ENCODE measurements at places on chromosomes 3 and 15.

DNA sequence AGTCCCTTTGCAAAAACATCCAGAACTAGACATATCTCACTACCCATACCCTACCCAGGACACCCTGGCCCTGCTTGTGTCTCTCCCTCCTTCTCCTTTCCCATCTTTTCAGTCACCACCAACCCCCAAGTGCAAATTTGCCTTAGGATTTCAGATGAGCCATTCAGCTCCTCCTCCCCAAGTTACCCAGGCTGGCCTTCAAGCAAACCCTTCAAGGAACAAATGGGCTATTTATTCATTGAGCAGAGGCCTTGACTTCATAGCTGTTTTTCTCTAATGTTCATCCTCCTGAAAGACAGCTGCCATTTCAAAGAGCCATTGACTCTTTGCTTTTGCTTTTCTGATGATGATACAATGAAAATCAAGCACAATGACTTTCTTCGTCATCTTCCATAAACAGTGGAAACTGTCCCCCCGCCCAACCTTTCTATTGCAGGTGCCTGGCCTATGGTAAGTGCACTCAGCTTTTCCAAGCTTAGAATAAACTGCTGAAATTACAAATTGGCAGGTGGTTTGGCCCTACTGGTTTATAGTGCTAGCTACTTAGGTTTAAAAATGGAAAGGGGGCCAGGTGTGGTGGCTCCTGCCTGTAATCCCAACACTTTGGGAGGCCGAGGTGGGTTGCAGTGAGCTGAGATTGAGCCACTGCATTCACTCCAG is 26.1 kb upstream of the KLHL6 start:
- DNase-seq, result no peak

DNA sequence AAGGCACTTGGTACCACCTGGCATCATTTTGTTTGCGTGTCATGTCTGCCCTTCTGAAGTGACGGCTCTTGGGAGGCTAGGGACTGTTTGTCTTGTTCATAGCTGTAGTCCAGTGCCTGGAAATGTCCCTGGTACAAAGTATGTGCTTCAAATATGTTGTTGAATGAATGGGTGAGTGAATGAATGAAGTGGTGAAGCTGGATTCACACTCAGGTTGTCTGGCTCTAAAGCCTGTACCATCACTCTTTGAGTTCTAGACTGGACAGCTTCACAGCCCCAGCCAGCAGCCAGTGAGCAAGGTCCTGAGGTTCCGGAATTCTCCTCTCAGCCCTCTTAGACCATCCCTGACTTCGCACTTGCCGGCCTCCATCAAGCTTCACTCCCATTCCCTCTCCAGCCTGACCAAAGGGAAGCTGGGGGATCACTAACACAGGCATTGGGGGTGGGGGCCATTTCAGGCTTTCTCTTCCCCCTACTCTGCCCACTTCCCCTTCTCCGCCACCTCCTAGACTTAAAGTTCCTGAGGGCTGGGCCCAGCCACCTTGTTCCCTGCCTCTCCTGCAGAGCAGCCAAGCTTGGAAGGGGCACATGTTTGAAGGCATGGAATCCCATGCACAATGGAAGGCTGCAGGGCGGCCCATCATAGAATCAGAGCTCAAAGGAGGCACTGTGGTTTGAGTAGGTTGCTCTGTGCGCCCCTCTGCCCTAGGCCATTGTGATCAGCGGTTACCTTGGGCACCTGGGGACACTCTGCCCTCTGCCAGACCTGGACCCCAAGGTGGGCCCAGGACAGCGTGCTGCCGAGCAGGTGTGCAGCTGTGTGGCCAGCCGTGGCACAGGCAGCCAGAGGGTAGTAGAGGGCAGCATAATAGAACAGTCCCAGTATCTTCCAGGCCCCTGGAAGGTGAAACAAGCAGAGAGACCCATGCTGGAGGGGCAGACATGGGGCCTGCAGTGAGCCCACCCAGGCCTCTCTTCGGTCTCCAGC is 7.7 kb downstream of the STRA6 start:
- DNase-seq, result no peak

DNA sequence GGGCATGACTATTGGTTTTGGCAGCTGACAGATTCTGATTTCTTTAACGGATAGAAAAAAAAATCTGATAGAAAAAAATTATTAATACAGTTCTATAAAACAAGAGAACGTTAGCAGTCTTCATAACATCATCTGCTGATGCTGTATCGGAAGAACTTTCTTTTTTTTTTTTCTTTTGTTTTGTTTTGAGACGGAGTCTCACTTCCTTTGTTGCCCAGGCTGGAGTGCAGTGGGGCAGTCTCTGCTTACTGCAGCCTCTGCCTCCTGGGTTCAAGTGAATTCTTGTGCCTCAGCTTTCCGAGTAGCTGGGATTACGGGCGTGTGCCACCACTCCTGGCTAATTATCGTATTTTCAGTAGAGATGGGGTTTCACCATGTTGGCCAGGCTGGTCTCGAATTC is 271.2 kb upstream of the DPPA4 start:
- no peak for DNase-seq

GRCh38 chr15:89002281-89002761 is 85.9 kb upstream of the ABHD2 start:
- DNase-seq, result no peak

DNA sequence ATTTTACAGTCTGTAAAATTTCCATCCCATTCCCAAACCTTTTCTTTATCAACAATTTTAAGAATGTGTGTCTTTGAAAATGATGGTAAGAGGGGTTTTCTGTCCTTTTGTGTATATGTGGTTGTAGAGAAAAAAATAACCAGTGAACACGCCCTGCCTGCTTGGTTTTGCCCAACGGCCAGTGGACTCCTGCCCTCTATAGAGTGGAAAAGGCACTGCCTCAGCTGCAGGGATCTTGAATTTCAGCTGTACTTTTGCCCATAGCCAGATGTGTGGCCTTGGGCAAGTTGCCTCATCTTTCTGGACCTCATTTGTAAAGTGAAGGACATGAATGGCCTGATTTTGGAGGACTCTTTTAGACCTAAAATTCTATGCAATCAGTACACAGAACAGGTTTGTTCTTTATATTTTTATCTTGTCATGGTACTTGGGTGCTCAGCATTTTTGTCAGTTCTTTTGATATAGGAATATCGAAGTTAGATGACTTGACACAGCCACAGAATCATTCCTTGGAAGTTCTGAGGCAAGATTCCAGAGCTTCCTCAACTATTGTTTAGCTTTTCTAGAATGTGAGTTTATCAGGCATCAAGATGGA is 81.0 kb downstream of the CLDN11 start:
- no peak for DNase-seq

DNA sequence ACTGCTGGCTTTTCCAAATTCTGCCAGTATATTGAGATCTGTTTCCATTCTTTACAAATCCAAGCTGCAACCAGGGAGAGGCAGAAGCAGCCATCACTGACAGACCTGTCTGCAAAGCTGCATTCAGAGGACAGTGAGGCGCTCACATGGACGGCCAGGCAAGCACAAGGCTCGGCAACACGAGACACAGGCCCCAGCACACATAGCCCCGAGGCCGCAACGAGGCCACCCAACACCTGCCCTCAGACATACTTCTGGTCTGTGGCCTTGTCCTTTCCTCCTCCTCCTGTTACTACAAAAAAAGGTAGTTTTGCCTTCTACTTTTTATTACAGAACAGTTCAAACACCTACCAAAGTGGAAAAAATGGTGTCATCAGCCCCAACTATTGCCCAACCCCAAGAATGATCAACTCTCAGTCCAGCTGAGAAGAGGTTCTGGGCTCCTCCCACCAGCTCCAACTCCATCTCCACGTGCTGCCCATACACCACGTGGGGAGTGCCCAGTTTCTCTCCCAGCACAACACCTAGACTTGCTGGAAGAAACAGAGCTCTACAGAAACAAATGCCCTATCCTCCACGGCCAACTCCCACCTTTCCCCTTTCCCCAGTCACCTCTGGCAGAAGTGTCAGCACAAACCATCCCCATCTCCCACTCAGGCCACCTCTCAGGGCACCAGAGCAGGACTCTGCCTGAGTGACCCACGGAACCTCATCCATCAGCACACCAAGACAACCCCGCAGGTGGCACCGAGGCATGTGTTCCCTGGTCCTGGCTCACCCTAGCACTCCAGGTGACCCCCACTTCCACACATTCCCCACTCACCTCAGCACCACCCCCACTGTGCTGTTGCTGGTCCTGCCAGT is 7.4 kb downstream of the ZXDC start:
- DNase-seq, result no peak

- no peak for DNase-seq
These were observed 106.0 kb downstream of the MEX3B start for GRCh38 chr15:81939604-81940440.

DNA sequence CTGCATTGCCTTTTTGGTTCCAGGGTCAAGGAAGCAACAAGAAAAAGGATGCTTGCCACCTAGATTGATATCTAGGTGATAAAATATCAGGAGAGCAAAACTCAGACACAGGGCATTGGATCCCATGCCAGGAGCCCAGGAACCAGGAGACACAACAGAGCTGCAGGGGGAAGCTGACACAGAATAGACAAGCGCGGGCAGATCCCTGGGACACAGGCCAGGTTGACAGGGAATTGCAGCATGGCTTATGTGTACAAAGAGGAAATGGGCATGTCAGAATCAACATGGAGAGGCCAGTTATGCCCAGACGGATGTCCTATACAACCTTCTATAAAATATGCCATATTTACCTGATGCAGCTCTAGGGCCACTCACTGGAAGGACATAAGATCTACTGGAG is 84.2 kb downstream of the SEMA6D start:
- DNase-seq, result no peak

Measured in activated T-cell treated with anti-CD3 and anti-CD28 coated beads, Interleukin-2, amount 50 U/mL, for 4 hours (primary cell).